Adrenal gland (tissue), 19 donors: ENCODE measurements at places on chromosomes 2 and 18. TPM values are rescaled to one million over a fixed set of nuclear protein-coding genes. Genes with fewer than 3 reads are reported as not detected.

GRCh38 chr18:42192251-42193248 lies 237.5 kb downstream of the PIK3C3 start:
- no peak overlapping the region for H3K27ac ChIP-seq
- H3K4me3 ChIP-seq: no peak overlapping the region
- no peak for DNase-seq
- no peaks in the 10 kb centered on the region for H3K4me1 ChIP-seq

GRCh38 chr18:39647627-39648534 lies 2082.3 kb upstream of the CELF4 start:
- DNase-seq: no peak
- no peak overlapping the region for H3K27ac ChIP-seq
- no peaks in the 10 kb centered on the region for H3K27me3 ChIP-seq
- no peak overlapping the region for H3K4me3 ChIP-seq

GRCh38 chr2:140600116-140600515 lies 1530.7 kb downstream of the LRP1B start:
- H3K27me3 ChIP-seq: no peaks in the 10 kb centered on the region
- H3K4me1 ChIP-seq: no peaks in the 10 kb centered on the region
- DNase-seq: no peak
- H3K4me3 ChIP-seq: no peak overlapping the region
- H3K27ac ChIP-seq: no peak overlapping the region

DNA sequence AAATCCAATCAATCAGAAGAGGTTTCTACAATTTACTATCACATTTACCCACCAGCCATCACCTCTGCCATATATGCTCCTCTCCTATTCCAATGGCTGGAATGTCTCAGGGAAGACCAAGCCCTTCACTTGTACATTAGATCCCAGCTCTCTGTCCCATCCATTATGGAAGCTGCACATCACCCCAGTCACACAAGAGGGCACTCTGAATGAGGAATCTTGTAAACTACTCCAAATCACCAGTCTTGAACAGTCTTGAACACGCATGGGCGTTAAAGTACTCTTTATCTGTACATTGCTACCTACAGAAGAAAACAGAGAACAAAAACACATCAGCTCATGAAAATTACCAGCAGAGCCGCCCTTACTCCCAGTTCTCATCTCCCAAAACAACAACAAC lies 38.7 kb downstream of the ZC3H8 start:
- H3K4me1 ChIP-seq: no peaks in the 10 kb centered on the region
- no peak overlapping the region for H3K4me3 ChIP-seq
- H3K36me3 ChIP-seq: peaks cover 14% of the 10 kb centered on the region
- no peak overlapping the region for H3K27ac ChIP-seq
- DNase-seq: no peak
- no peaks in the 10 kb centered on the region for H3K27me3 ChIP-seq

DNA sequence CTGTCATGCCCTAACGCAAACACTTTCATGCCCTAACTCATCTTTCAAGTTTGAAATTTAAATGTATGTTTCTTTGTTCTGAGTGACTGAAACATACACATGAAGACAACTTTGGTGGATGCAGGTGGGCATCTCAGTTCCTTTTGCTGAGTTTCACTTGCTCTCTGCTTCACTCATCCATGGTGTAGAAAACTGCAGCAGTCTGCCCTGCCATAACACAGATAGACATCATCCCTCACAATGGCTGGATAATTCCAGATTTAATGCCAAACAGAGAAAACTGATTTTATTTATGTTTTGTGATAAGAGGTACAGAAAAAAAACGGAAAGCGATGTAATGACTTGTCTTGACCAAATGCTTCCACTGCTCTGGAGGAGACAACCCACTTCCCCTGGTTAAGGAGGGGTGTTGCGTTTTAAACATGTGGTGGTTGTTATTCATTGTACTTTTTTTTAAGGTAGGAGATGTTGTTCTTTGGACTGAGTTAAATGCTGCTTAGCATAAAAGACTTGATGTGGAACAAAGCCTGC lies 70.4 kb downstream of the RHBDD1 start:
- peaks cover 8% of the 10 kb centered on the region for H3K4me1 ChIP-seq
- DNase-seq: no peak
- no peak overlapping the region for H3K4me3 ChIP-seq
- H3K27me3 ChIP-seq: no peaks in the 10 kb centered on the region
- H3K27ac ChIP-seq: no peak overlapping the region

GRCh38 chr2:239132786-239133185 lies 268.0 kb downstream of the HDAC4 start:
- DNase-seq: no peak
- H3K27me3 ChIP-seq: no peaks in the 10 kb centered on the region
- H3K36me3 ChIP-seq: no peaks in the 10 kb centered on the region
- H3K27ac ChIP-seq: no peak overlapping the region

DNA sequence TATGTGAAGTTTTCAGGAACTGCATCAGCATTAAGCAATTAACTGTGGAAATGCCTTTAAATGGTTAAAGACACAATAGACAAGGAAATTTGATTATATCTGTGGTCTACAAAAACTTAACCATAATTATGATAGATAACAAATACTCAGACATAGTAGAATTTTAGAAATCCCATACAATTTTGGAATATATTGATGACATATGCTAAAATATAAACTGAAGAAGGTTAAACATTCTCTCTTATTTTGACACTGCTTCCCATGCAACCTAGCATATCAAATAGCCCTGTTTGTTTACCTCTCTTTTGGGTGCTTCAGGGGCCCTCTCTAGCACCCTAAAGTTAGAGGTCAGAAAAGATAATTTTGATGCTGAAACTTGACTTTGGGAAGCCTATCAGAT lies 1274.8 kb upstream of the SLC39A10 start:
- DNase-seq: no peak
- H3K27me3 ChIP-seq: no peaks in the 10 kb centered on the region
- H3K4me1 ChIP-seq: no peaks in the 10 kb centered on the region
- H3K36me3 ChIP-seq: no peaks in the 10 kb centered on the region

GRCh38 chr2:152615177-152615576 lies 102.1 kb downstream of the PRPF40A start:
- no peak for DNase-seq
- no peak overlapping the region for H3K27ac ChIP-seq
- no peak overlapping the region for H3K4me3 ChIP-seq

GRCh38 chr2:130756053-130756873 lies 923 bp downstream of the AMER3 start:
- no peaks in the 10 kb centered on the region for H3K4me1 ChIP-seq
- H3K36me3 ChIP-seq: no peaks in the 10 kb centered on the region
- DNase-seq: no peak
- H3K27ac ChIP-seq: no peak overlapping the region

GRCh38 chr2:165698444-165698884 lies 95.6 kb downstream of the GALNT3 start:
- DNase-seq: peak; percentile 43
- H3K27ac ChIP-seq: no peak overlapping the region
- H3K4me1 ChIP-seq: no peaks in the 10 kb centered on the region

DNA sequence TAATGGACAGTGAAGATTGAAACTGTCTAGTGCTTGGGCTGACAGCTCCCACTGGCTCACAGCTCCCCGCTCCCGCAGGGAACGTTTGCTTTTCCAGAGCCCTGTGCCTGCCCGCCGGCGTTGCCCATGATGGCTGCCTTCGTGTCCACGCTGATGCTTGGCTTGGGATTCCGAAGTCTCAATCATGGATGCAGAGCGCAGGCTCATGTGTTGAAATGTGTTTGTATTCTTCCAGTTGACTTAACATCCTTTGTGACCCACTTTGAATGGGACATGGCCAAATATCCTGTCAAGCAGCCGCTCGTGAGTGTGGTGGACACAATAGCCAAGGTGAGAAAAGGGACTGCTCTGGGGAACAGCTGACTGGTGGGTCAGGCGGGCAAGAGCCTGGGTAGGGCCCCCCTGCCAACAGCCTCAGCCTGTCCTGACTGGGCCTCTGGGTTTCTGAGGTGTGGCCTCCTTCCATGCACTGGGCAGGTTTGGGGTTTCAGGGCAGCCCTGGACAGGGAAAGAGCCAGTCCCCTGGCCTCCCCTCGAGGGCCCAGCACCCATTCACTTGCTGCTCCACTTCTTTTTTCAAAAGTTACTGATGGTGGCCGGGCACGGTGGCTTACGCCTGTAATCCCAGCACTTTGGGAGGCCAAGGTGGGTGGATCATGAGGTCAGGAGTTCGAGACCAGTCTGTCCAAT lies 42.8 kb downstream of the ATP6V1C2 start:
- DNase-seq: no peak
- no peak overlapping the region for H3K4me3 ChIP-seq
- H3K27ac ChIP-seq: no peak overlapping the region

DNA sequence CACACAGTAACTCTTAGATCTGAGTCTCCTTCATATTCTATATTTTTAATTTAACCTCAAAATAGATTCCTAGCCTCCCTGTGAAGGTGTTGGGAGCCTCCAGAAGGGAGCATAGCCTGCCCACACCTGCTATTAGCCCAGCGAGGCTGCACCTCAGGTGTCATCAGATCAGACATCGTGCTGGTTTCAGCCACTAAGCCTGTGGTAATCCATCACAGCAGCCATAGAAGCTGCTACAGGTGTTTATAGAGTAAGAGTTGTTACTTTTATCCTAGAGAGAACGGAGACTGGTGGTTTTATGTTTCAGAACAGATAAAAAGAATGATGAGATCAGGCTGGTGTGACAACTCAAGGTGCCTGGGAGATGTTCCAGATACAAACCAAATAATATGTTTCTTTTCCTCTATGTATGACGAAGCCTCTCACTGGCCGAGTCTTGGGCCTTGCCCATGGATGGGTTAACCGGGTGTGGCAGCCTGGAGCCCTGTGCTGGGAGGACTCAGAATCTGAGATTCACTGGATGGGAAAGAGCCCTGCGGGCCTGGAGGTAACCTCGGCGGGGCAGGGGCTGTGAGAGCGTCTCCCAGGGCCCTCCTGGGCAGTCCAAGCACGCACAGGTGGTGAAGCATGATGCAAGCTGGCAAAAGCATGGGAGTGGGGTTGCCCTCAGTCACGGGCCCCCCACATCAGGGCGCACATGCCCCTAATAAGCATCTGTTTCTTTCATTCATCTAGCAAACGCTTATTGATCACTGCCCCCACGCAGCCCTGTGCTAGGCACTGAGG lies 73.7 kb downstream of the MRPS9 start:
- no peaks in the 10 kb centered on the region for H3K27me3 ChIP-seq
- DNase-seq: no peak
- H3K27ac ChIP-seq: no peak overlapping the region
- H3K36me3 ChIP-seq: no peaks in the 10 kb centered on the region
- H3K4me1 ChIP-seq: no peaks in the 10 kb centered on the region

DNA sequence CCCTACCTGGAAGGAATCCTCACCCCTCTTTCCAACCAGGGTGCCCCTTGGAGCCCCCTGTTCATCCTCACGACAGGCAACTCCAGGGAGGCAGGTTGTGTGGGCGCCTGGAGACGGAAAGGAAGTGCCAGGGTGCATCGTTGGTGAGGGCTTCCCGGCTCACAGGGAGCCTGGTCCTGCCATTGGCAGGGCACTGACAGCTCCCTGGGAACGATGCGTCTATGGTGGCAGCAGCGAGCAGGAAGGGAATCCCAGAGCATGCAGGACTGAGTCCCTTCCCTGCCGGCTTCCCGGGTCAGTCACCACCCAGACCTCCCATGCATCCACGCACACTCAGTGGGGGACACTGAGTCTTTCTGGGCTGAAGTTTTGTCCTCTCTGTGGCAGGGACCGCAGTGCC lies 117.6 kb downstream of the INHBB start:
- H3K27ac ChIP-seq: no peak overlapping the region
- H3K4me3 ChIP-seq: no peak overlapping the region
- no peak for DNase-seq
- H3K4me1 ChIP-seq: peaks cover 11% of the 10 kb centered on the region

GRCh38 chr2:86522711-86523110 lies 40.5 kb downstream of the CHMP3 start:
- no peaks in the 10 kb centered on the region for H3K36me3 ChIP-seq
- no peak for DNase-seq
- no peak overlapping the region for H3K27ac ChIP-seq
- no peak overlapping the region for H3K4me3 ChIP-seq

GRCh38 chr18:2656237-2656980 lies 883 bp downstream of the SMCHD1 start:
- DNase-seq: peak; percentile 67
- peak overlapping the region; percentile 98 for H3K27ac ChIP-seq
- peaks cover 17% of the 10 kb centered on the region for H3K4me1 ChIP-seq
- no peaks in the 10 kb centered on the region for H3K36me3 ChIP-seq
- no peaks in the 10 kb centered on the region for H3K27me3 ChIP-seq

- H3K4me1 ChIP-seq: no peaks in the 10 kb centered on the region
- DNase-seq: no peak
- no peak overlapping the region for H3K4me3 ChIP-seq
- H3K27ac ChIP-seq: no peak overlapping the region
- H3K36me3 ChIP-seq: no peaks in the 10 kb centered on the region
Measured at GRCh38 chr2:153405196-153405595, 73.4 kb downstream of the RPRM start.

GRCh38 chr18:55790296-55790695 lies 202.3 kb upstream of the TCF4 start:
- no peaks in the 10 kb centered on the region for H3K27me3 ChIP-seq

DNA sequence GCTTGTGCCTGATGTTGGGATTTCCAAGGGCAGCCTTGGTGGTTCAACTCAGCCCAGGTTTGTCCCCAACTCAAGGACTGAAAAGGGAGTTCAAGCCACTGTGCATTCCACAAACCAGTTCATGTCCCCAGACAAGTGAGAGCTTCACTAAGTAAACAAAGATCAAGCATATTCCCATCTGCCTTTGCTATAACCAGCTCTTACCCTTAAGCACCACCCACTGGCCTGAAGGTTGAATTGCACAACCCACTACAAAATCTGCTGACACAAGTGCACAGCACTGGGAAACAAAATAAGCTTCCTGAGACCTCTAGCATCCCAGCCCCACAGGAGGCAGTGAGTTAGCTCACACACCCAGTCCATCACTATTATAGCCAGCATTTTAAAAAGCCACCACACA lies 516.7 kb downstream of the NR4A2 start:
- H3K36me3 ChIP-seq: no peaks in the 10 kb centered on the region
- no peak for DNase-seq
- no peak overlapping the region for H3K4me3 ChIP-seq
- no peaks in the 10 kb centered on the region for H3K4me1 ChIP-seq
- no peaks in the 10 kb centered on the region for H3K27me3 ChIP-seq

GRCh38 chr2:199108056-199108455 lies 349.7 kb downstream of the SATB2 start:
- no peak overlapping the region for H3K27ac ChIP-seq
- H3K4me3 ChIP-seq: no peak overlapping the region
- H3K36me3 ChIP-seq: no peaks in the 10 kb centered on the region
- H3K27me3 ChIP-seq: no peaks in the 10 kb centered on the region
- no peak for DNase-seq
- no peaks in the 10 kb centered on the region for H3K4me1 ChIP-seq

The KLHL30 gene
- 0.27 TPM for total RNA-seq

The GMPPA gene
- total RNA-seq: 26.1 TPM

The PSMA8 gene
- total RNA-seq: not detected

The ICOS gene
- total RNA-seq: not detected

The ACADL gene
- 0.06 TPM for total RNA-seq

The KATNAL2 gene
- total RNA-seq: 3.8 TPM

The SPHKAP gene
- total RNA-seq: 0.17 TPM

The HOXD12 gene
- total RNA-seq: not detected

The REG3G gene
- not detected for total RNA-seq
